DMS79 (cell line): ENCODE measurements at places on chromosomes 7 and 10.

GRCh38 chr7:43750016-43750887 is 8.2 kb upstream of the BLVRA start:
- DNase-seq = no peak

- DNase-seq = no peak
Measured at GRCh38 chr10:86691333-86692022, 23.2 kb downstream of the LDB3 start.

DNA sequence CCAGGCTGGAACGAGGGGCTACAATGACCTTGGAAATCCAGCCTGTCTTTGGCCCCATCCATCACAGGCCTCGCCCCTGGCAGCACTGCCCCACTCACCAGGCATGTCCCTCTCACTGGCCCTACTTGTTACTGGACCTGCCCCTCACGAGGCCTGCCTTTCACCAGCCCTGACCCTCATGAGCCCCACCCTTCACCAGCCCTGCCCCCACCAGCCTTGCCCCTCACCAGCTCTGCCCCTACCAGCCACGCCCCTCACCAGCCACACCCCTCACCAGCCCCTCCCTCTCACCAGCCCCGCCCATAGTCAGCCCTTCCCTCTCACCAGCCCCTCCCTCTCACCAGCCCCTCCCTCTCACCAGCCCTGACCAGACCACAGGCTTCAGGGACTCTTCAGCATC is 57.8 kb downstream of the COL26A1 start:
- DNase-seq = no peak

- DNase-seq = no peak
Measured at GRCh38 chr7:132286836-132287235, 289.4 kb downstream of the PLXNA4 start.

- DNase-seq = no peak
Measured at GRCh38 chr7:67387851-67388250, 391.2 kb downstream of the TYW1 start.

DNA sequence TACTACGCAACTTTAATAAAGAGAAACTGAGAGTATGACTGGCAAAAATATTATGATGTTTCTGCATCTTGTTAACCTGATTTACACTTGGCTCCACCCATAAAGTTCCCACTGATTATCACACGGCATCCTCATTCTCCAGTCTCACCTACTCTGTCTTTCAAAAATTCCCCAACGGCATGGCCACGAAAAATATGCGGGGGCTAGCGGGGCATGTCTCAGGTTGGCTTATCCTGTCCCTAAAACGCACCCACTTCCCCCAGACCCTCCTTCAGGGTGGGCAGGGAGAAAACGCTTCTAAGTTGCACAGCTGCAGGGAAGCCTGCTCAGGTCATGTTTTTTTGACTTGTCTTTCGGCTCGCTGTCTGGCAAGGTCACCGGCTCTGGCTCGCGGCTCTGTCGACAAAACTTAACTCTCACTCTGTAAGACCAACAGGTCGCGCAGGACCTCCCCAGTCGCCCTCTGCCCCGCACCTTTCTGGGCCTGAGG is 3.8 kb downstream of the CDK6 start:
- no peak for DNase-seq

DNA sequence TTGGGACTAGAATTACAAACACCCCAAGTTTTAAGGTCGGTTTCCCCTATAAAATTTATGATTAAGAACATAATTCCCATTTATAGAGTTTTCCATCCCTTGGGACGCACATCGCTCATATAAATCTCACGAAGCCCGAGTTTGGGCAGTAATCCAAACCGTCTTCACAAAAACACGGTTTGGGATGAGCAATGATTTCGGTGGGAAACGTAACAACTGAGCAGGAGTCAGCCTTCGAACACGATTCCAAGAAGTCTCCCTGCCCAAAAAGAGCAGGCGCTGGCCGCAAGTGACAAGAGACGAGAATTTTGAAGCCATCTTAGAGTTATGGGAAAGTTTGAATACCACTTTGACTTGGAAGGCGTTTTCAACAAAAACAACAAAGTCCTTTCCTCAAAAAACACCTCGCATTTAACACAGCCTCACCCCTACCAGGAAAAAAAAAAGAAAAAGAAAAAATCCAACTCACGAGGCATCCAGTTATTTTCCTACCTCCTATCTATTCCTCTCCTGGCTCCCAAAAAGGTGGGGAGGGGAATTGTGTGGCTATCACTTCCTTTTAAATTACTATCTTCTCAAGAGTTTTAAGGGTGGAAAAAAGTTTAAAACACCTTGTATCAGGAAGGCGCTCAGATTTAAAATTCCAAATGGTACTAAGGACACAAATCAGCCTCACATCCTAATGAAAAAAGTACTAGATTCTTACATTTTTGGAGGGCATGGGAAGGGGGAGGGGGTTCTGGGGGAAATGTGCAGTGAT is 1.6 kb downstream of the SEPHS1 start:
- no peak for DNase-seq
